Stimulated activated CD8-positive, alpha-beta memory T cell treated with anti-CD3 and anti-CD28 coated beads, Interleukin-4, amount 100 ng/mL, for 4 hours (primary cell): ENCODE measurements at places on chromosomes 11 and 22.

GRCh38 chr11:125990244-125990643, 44.4 kb downstream of the VSIG10L2 start:
- no peak for DNase-seq

GRCh38 chr11:107043242-107044006, 25.1 kb upstream of the GUCY1A2 start:
- no peak for DNase-seq

DNA sequence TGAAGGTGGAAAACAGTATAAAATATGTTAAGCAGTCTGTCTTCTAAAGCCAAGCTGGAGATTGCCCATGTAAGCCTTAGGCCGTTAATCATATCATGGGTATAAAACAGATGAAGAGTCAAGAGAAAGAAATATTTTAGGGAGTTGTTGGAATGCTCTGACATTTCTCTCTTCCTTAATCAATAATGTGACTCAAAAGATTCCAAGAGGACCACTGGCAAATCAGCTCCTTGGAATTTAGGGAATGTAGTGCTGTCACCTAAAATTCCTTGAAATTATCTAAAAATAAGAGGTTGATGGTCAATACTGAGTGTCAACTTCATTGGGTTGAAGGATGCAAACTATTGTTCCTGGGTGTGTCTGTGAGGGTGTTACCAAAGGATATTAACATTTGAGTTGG, 525.9 kb downstream of the KCNA4 start:
- DNase-seq, result no peak

DNA sequence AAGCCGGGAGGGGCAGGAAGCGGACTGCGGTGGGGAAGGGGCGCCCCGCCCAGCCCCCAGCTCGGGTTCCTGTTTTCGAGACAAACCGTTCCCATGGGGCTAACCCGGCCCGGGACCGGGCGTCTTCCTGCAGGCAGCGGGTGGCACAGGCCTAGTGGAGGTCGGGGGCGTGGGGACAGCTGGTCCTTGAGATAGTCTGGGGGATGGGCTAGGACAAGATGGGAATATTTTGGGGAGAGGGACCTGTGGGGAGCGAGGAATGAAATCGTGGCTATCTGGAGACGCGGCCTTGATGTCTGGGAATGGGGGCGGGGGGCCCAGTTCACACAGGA, 1.2 kb upstream of the RASGRP2 start:
- DNase-seq, result peak; percentile 26

GRCh38 chr22:24409707-24410106, 17.7 kb upstream of the ADORA2A start:
- no peak for DNase-seq

DNA sequence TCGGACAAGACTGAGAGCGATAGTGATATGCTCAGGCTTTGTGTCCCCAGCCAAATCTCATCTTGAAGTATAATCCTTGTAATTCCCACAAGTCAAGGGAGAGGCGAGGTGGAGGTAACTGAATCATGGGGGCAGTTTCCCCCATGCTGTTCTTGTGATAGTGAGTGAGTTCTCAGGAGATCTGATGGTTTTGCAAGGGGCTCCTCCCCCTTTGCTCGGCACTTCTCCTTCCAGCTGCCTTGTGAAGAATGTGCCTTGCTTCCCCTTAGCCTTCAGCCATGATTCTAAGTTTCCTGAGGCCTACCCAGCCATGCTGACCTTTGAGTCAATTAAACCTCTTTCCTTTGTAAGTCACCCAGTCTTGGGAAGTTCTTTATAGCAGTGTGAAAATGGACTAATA, 7.5 kb upstream of the FOLR2 start:
- no peak for DNase-seq

DNA sequence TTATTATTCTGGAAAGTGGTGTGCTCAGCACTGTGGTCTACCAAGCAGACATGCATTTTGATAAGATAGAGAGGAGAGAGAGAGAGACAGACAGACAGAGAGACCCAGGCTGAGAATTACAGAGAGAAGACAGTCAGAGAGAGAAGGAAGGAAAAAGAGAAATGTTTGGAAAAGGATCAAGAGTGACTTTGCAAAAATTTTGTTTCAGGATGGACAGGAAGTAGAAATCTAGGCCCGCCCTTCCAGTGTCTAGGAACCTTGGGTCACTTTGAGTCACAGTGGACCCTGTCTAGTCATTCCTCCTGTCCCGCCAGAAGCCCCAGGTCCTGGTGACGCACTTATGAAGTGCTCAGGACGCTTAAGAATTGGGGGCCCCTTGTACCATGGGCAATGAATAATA, 166.7 kb downstream of the ST3GAL4 start:
- no peak for DNase-seq

- peak; percentile 36 for DNase-seq
Measured at GRCh38 chr11:122749005-122749687, 89.2 kb upstream of the CRTAM start.

GRCh38 chr11:61429346-61429690, 457 bp downstream of the CPSF7 start:
- peak; percentile 50 for DNase-seq

GRCh38 chr22:25078591-25078990, 121.1 kb upstream of the CRYBB3 start:
- DNase-seq, result no peak

GRCh38 chr11:65016705-65017104, 2.7 kb downstream of the ARL2 start:
- no peak for DNase-seq

GRCh38 chr11:65366340-65366773, 11.8 kb downstream of the TIGD3 start:
- no peak for DNase-seq

- no peak for DNase-seq
Measured at GRCh38 chr11:128095466-128095981, 491.8 kb downstream of the ETS1 start.

DNA sequence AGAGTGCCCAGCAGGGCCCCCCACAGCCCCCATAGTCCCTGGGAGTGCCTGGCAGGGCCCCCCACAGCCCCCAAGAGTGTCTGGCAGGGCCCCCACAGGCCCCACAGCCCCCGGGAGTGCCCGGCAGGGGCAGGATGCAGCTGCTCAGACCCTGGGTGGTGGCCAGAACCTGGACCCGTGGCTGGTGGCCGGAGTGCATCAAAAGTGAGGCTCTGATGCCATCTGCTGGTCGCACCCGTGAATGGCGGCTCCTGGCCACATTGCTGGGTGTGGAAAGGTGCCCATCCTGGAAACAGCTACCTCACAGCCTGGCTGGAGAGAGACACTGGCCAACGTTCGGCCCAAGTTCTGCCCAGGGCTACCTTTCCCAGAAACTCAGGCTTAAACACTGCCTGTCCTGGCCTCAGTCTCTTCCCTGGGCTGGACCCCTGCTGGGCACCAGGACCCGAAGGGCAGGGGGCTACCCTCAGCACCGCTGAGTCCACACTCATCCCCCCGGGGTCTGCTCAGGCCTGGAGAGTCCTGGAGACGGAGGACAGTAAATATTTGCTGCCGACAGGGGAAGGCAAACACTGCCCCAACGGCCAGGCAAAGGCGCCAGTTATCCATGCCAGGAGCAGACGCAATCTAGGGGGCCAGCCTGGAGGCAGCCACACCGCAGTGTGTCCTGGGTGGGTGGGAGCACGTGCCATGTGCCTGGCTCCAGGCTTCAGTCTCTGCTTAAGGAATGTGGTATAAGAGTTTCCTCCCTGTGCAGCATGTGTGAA, 4.4 kb downstream of the INS start:
- DNase-seq, result peak; percentile 21

- DNase-seq, result no peak
Measured at GRCh38 chr11:131656839-131657211, 286.4 kb downstream of the NTM start.

GRCh38 chr11:132874638-132875037, 657.7 kb downstream of the OPCML start:
- no peak for DNase-seq

GRCh38 chr22:33917744-33918406, 2.4 kb downstream of the LARGE1 start:
- DNase-seq, result no peak

- no peak for DNase-seq
Measured at GRCh38 chr11:85967457-85967856, 101.4 kb downstream of the PICALM start.

DNA sequence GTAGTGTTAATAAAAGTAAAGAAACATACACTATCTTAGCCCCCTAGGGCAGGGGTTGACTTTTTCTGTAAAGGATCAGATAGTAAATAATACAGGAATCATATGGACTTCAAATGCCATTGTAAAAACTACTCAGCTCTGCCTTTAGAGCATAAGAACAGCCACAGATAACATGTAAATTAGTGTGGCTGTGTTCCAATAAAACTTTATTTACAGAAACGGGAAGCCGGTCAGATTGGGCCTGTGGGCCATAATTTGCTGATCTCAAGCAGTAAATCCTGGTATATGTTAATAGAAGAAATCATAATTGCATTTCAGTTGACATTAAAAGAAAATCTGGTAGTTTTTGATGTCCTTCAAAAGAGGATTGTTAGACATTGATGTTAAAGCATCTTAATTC, 76.5 kb downstream of the ZC3H12C start:
- no peak for DNase-seq

- no peak for DNase-seq
Measured at GRCh38 chr22:45629469-45630089, 42.1 kb upstream of the ATXN10 start.

DNA sequence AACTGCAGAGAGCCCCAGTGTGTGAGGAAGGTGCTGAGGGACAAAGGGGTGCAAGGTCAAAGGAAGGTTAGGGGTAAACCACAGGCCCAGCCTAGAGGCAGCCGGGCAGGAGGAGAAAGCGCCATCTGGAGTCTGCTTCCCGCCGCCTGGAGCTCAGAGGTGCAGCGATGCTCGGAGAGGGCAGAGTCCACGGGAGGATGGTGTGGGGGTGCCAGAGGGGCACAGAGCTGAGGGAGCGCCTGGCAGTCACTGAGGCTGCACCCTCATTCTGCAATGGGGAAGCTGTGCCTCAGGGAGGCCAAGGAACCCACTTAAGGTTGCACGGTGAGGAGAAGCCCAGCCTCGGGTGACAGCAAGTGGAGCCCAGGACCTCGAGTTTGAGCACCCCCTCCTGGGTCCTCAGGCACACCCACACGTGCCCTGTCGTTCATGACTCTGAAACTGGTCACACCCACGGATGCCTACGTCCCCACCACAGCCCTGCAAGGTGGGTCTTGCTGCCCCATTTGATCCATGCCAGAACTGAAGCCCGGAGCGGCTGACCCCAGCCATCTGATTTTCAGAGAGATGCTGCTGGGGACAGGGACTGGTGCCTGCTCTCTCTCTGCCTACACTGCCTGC, 1.6 kb downstream of the IL2RB start:
- no peak for DNase-seq

GRCh38 chr22:19565382-19566278, 41.4 kb upstream of the CLDN5 start:
- no peak for DNase-seq

- DNase-seq, result no peak
Measured at GRCh38 chr11:1997755-1998154, at the start of gene H19. Gene H19, minus strand, starts transcription at chr11:1997842.

DNA sequence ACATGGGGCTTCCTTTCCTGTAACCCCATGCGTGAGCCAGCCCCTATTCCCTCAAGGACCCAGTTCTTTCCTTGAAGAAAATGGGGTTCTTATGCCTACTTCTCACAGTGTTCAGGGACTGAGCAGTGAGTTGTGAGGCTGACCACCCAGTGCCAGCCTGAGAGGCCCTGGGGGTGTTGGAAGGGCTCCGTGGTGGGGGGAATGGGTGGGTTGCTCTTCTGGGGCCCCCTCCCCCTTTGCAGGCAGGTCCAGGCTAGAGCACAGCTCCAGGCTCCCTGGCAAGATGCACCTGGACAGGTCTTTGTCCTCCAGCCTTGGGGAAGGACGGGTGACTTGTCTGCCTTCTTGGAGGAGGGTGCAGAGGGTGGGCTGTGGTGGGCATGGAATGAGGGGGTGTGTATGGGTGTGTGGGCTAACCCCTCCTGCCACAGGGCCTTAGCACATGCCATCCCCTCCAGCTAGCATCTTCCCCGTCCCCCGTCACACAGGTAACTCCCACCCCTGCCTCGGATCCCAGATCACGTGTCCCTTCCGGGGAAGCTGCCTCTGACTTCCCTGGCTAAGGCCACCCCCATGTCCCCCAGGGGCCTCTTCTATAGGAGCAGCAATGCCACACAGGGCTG, 64.6 kb downstream of the MYEOV start:
- no peak for DNase-seq

- no peak for DNase-seq
Measured at GRCh38 chr11:34856251-34856650, 59.9 kb downstream of the APIP start.

DNA sequence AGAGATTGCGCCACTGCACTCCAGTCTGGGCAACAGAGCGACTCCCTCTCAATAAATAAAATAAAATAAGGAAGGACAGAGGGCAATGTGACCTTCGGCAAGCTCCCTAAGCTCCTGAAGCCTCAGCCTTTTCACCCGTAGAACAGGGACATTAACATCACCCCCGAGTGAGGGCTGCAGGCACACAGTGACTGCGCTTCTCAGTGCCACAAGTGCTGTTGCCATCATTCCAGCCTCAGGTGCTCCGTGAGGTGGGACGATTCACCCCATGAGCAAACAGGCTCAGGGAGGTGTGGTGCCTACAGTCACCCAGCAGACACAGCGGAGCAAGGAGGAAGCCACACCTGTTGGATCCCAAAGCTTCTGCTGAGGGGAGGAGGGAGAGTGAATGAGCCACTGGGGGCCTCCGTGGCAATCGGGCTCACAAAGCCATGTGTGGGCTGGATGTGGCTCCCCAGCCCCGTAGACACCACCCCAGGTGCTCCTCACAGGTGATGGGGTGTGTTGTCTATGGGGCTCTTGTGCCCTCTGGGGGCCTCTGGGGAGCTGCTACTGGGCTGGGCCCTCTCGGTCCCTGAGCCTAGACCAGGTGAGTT, 9.1 kb upstream of the TCF20 start:
- DNase-seq, result no peak

GRCh38 chr11:118610773-118611432, 3.5 kb downstream of the PHLDB1 start:
- peak; percentile 68 for DNase-seq

- DNase-seq, result no peak
Measured at GRCh38 chr11:65293909-65294381, 20.7 kb upstream of the CDC42EP2 start.

GRCh38 chr22:20937794-20938671, 20.8 kb downstream of the CRKL start:
- no peak for DNase-seq
